ENCODE measurements at places on chromosomes 1 and 21.

DNA sequence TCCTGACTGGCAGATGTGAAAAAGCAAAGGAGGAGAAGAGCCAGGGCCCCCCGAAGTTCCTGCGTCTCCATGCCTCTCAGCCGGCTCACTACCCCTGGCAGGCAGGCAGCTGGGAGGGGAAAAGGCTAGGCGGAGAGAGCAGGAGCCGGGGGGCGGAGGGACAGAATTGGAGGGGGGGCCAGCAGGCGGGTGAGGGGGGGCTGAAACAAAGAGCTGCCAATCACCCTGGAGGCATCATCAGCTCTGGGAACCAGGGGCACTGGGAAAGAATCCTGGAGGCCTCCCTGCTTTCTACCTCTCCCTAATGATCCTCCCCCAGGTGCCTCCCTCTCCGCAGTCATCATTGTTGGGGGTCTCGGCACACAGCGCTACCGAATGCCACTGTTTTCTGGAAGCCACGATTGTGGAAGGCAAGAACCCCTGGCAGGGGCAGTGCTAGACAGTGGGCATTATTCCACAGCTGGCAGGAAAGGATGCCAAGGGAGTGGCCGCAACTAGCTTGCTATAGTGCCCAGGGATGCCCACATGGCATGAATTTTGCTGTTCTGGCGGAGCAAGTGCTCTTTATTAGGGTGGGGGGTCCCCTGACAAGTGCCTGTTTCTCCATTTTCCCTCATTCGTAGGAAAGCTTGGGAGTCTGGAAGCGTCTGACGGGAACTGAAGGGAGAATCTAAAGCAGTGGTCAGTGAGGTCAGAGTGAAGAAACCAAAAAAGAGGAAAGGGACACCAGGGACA lies at the start of gene THBS3:
Gene THBS3, minus strand, starts transcription at position 92 of the 735 bp plus-strand sequence. Its CDS starts 21 bp downstream, at position 71.
- DNase-seq = no peak

DNA sequence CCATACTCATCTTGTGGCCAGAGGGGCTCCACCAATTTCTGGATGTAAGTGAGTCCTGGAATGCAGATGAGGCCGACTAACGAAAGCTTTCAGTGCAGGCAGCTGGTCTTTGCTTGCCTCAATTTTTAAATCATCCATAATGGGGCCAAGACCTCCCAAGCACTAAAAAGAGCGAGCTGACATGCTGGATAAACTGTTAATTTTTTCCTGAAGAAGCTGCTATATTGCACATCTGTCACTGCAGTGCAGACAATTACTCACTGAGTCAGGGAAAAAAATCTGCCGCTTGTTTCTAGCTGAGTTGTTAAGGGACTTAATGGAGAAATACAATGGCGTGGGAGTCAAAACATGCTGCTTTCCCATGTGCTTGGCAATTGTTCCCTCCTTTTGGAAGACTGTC lies 205.5 kb downstream of the GPATCH2 start:
- no peak for DNase-seq

DNA sequence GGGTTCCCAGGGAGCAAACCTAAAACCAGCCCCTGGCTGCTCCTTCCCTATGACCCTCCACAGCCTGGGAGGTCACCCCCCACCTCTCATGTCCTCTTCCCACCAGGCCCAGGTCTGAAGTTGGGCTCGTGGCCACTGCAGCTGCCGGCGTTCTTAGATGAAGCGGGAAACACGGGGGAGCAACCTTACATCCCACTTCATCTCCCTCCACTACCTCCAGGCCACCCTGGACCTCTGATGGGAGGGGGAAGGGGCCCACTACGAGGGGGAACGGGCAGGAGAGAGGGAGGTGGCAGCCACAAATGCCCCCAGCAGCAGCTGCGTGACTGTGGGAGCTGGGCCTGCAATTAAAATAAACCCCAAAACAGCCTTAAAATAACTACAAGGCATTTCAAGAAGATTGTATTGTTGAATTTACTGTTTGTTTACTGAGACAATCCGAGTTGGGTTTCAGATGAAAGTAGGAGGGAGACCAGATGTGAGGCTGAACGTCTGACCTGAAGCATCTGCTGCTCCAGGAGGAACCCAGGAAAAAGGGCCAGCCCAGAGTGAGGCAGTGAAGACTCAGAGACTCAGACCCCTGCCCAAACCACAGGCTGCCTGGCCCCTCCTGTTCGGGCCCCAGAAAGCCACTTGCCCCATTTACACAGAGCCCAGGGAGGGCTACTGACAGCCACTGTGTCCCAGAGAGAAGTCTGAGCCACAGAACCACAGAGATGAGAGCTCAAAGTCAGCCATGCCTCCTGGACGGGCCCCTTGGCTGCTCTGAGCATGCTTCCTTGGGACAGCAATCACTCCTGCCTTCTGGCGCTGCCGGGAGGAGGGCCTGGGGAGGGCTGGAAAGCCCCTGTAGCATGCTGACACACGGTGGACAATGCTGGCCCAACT lies 59.8 kb downstream of the GLIS1 start:
- no peak for DNase-seq

GRCh38 chr1:245475126-245475525 lies 320.3 kb downstream of the KIF26B start:
- DNase-seq = no peak

GRCh38 chr1:74399249-74399648 lies 113.2 kb downstream of the LRRC53 start:
- DNase-seq = no peak

- no peak for DNase-seq
Observed at GRCh38 chr1:15184436-15185241, 31.1 kb downstream of the TMEM51 start.

DNA sequence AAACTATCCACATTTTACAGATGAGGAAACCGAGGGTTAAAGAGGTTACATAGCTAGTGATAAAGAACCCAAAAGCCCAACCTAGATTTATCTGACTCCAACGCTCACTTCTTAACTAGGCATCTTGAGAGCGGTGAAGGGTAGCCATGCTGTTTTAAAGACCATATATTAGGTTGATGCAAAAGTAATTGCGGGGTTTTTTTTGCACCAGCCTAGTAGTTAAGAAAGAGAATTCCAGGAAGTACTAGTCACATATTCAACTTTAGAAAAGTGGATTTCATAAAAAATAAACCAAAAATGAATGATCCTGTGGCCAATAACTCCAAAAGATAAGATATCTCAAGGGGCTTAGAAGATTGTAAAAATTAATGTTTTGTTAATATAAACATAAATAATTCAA lies 162.1 kb downstream of the GLUL start:
- DNase-seq = no peak

DNA sequence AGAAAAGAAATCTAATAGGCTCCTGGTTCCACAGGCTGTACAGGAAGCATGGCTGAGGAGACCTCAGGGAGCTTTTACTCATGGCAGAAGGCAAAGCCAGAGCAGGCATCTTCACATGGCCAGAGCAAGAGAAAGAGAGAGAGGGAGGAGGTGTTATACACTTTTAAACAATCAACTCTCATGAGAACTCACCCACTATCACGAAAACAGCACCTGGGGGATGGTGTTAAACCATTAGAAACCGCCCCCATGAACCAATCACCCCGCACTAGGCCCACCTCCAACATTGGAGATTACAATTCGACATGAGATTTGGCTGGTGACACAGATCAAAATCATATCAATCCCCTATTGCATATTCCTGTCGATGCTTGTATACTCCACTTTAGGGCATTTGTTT lies 93.5 kb downstream of the MRPL39 start:
- DNase-seq = no peak

DNA sequence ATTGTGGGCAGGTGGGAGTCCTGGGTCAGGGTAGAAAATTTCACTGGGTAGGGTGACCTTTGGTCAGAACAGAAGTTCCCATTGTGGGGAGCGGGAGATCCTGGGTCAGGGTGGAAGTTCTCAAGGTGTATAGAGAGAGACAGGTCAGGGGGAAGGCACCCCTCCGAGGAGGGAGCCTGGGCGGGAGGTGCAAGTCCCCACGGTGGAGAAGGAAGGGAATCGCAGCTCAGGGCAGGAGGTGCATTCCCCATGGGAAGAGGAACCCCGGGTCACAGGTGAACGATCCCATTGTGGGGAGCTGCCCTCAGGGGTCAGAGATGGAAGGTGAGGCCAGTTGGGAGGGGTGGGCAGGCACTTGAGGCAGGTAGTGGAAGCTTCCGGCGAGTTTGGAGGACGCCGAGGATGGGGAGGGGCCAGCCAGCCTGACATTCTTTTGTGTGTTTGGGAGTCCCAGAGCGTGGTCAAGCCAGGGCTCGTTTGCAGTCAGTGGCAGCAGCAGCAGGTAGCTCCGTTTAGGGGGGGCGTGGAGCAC lies 637 bp downstream of the LYPLA2 start:
- peak; percentile 75 for DNase-seq

GRCh38 chr1:207503950-207504349 lies 8.0 kb downstream of the CR1 start:
- DNase-seq = no peak

DNA sequence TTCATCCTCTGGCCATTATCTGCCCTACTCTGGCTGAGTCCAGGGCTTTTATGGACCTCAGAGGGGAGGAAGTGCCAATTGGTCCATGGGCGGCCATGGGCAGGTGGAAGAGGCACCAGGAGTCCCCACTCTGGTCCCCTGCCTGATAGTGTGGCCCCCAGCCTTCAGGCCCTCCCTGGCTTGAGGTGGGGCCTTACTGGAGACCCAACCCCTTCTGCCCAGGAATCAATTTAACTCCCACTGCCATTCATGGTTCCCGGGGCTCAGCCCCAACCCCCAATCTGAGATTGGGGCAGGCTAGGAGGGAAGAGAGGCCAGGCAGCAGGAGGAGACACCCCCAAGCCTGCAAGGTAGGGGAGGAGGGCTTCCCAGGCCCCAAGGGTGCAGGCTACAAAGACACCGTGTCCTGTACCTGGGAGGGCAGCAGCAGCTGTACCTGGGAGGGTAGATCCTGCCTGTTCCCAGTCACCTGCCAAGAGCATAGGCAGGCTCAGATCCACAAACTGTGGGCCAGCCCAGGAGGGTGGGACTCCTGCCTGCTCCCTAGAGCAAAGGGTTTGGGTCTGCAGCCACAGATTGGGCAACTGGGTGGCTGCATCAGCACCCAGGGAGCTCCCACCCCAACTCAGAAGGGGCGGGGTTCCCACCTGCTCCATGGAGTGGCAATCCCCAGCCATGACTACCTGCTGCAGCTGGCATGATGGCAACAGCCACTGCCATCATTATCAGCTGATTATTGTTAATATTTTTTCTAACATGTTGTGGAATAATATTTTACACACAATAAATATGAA lies 1044.1 kb upstream of the B3GALT2 start:
- DNase-seq = no peak

DNA sequence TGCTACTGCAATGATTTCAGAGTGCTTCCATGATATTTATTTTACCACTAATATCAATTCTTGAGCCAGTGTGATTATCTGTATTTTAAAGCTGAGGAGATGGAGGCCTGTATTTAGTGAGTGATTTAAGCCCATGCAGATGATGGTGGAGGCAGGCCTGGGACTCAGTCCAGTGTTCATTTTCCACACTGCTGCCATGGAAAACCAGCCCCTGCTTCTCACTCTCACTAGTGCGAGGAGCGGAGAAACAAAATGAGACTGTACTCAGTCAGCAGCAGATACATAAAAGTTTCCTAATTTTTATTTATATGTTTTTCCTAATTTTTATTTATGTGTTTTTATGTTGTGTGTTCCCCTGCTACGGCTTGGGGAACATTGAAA lies 32.8 kb downstream of the LRRC8B start:
- no peak for DNase-seq

DNA sequence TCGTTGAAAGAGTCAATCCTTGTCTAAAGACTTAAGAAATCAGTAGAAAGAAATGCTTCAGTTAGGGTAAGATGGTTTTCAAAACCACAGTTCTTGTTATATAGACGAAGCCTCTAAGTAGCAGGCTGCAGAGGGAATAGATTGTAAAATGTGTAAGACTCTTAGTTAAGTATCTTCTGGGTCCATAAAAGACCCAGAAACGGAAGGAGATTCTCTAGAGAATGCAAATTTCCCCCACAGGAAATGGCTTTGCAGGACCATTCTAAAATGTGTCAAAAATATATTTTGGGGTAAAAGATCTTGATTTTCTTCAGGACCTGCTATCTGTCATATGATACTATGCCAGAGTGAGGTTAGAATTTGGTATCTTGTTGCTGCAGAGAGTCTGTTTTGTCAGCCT lies 13.4 kb downstream of the OR2T1 start:
- DNase-seq = no peak

- DNase-seq = no peak
Observed at GRCh38 chr1:111963985-111964738, 25.3 kb downstream of the KCND3 start.

DNA sequence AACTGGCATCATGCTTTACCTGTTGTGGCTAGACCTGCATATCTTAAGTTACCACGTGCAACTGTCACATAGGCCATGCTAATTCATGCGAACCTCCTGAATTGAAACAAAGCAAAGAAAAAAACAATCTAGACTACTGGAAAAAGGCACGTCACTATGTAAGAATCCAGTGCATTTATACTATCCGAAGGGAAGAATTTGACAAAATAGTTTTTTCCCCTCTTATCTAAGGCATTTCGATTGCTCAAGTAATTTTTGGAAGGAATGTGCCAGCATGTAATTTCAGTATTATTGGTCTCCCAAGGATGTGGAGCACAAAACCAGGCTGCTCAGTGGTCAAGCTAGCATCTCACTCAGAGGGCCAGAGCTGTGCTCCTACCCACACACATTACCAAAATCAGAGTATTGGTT lies 31.5 kb upstream of the C1orf198 start:
- DNase-seq = no peak

Data from activated effector memory CD4-positive, alpha-beta T cell treated with anti-CD3 and anti-CD28 coated beads, Interleukin-2, amount 50 U/mL, for 16 hours (primary cell).